A172 (cell line): ENCODE measurements at places on chromosomes 6 and 20. TPM values are rescaled to one million over a fixed set of nuclear protein-coding genes. Genes with fewer than 3 reads are reported as not detected.

Gene ARFGEF3
- 3.1 and 3.5 TPM in 2 replicates for total RNA-seq

Gene NR2E1
- total RNA-seq = 0.05 TPM in 1 of 2 replicates, not detected in the other

Gene TLDC2
- total RNA-seq = not detected in 2 replicates

Gene RPS21
- 2,286 and 2,536 TPM in 2 replicates for total RNA-seq

Gene FANCE
- total RNA-seq = 11.4 and 13.9 TPM in 2 replicates

Gene MACROD2
- 0.02 and 0.46 TPM in 2 replicates for total RNA-seq

Gene TUBB1
- total RNA-seq = 0.36 and 0.64 TPM in 2 replicates

Gene EYA2
- total RNA-seq = 0.47 TPM in 1 of 2 replicates, not detected in the other

Gene XKR7
- not detected in 2 replicates for total RNA-seq

GRCh38 chr6:27512525-27512924, 39.6 kb upstream of the ZNF184 start:
- DNase-seq = no peak

DNA sequence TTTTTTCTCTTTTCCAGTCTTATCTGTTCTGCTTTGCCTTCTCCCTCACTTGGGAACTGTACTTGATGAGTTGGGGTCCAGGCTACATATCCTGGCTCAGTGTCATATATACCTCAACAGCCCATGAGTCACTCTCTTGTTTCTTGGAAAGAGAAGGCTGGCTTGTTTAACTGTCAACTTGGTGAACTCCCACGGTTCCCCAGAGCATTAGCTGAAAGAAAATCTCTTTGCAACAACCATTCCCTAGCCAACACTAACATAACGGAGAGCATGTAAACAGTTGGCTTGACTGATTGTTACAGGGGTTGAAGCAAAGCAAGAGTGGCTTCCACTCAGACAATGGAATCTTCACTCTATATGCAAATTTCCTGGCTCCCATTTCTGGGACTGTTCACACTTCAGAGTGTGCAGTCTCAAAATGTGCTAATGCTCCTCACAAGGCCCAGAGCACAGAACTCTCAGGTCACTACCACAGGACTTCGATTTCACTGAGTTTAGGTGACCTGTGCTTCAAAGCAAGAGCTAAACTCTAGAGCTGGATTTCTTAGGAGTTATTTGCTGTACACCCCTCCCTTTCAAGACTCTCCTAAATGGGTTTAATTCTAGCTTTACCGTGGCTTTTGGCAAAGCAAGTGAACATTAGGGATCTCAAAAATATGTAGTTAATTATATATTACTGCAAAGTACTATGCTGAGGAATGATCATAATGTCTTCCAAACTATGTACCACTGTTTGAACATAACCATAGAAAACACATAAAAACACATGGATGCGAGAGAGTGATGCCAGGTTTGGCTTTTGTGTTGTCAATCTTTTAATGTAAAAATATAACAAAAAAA, 609.8 kb downstream of the RFPL4B start:
- peak; percentile 35 for DNase-seq

- no peak for DNase-seq
These were observed 73.5 kb downstream of the EYS start for GRCh38 chr6:65633501-65633900.

GRCh38 chr6:71459162-71459561, 170.6 kb downstream of the OGFRL1 start:
- no peak for DNase-seq

- no peak for DNase-seq
These were observed 20.3 kb downstream of the SSR1 start for GRCh38 chr6:7292596-7293255.

DNA sequence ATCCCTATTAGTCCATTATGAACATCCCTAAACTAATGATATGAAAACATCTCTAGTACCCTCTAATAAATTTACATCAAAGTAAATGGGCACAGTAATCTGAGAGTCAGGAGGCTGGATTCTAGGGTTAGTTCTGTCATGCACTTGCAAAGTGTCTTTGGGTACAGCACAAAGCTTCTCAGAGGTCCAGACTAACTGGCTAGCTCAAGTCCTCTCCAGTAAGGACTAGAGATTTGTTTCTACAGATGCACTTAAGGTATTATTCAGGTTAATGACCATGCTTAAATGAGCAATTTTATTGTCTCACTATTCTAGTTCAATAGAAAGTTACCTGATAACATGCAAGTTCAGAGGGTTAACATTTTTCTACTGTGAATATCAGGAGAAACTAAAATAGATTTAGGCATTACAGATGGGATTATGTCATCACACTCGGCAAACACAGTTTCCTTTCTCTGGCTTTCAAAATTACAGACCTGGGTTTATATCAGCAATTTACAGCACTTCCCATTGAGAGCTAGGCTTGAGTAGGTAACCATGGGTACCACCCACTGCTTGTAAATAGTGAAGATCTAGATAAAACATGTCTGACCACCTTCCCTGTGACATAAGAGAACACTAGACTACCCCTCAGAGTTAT, 402.9 kb upstream of the RUNX2 start:
- DNase-seq = no peak

DNA sequence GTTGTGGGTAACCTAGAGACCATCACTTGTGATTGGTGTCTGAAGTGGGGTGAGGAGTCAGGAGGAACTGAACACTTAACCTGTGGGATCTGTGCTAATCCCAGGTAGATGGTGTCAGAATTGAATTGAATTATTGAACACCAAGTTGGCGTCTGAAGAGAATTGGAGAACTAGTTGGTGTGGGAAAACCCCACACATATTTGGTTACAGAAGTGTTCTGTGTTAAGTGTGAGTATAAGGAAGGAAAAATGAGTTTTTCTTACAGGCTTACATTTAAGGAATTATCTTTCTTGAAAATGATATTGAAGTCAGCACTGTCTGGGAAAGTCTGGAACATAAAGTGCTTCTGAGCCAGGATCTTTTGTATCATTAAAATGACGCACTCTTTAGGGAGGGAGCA, 182.9 kb upstream of the ECI2 start:
- DNase-seq = no peak

- no peak for DNase-seq
These were observed 129.5 kb upstream of the SULF2 start for GRCh38 chr20:47914792-47915191.

- no peak for DNase-seq
These were observed 18.8 kb downstream of the MAP3K5 start for GRCh38 chr6:136773473-136773796.

DNA sequence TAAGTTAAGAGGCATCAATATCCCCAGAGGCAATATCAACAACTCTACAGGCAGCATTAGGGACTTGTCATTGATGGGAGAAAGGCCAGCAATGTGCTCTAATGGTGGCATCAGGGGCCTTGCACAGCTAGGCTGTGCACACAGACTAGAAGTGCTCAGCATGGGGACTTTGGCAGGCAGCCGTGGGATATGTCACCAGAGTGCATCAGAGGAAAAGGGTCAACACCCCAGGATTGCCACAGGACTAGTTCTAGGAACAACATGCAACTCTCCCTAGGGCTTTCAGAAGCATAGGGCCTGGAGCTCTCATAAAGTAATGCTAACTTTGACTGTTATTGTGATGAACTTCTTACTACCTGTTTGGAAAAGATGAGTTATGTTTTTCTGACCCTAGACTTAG, 32.2 kb upstream of the OSTM1 start:
- no peak for DNase-seq

DNA sequence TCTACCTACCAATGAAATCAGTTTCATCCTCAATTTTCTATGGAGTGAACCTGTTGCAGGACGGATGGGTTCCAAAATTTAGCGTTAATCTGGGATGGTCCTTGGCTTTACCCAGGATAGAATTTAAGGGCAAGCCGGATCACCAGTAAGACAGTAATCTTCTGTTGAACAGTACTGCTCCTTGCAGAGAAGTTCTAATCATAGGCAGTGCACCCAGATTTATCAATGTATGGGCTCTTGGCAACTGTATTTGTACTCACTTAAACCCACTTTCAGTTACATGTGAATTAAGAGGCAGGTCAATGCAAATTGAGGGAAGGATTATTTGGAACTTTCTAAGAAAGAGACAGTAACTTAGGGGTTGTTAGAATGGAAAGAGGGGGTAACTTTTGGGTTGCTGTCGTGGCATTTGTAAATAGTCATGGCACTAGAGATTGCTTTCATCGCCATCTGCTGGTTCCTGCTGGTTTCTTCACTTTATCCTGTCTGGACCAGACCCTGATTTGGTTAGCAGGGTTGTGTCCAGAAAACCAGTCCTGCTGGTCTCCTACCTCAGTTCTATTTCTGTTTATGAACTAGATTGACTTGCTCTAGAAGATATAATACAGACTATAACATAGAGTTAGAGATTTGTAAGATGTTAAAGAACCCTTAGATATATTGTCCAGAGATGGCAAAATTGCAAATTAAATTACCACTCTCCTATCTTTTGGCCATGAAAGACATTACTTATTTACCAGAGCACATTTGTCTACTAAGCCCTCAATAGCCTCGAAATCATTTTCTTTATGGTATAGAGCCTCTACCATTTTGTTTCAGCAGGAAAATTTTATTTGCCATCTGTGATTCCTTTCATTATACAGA, 646.3 kb downstream of the UTRN start:
- DNase-seq = peak; percentile 65

GRCh38 chr6:75421316-75422023, 72.1 kb downstream of the FILIP1 start:
- DNase-seq = no peak

- no peak for DNase-seq
These were observed 30.3 kb downstream of the LRFN2 start for GRCh38 chr6:40556881-40557280.

GRCh38 chr6:11771473-11772048, 7.0 kb downstream of the ADTRP start:
- DNase-seq = peak; percentile 78

DNA sequence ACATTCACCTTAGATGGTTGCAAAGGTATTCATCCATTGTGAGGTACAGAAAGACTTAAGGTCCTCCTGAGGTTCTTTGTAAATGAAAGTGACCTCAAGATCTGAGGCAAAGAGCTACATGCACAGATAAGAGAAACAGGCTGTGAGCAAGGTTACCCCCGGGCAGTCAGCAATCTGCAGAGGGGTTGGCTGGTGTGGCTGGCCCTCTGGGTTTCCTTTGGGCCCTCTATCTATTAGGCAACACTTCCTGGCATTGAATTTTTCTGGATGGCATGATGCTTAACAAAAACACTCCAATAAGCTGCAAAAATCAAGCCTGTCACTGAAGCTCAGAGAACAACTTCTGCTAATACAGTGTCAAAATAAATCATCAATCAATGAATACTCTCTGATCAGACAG, 48.9 kb upstream of the RALGAPA2 start:
- DNase-seq = no peak
